T-cell (primary cell): ENCODE measurements at places on chromosomes 13 and 19. TPM values are rescaled to one million over a fixed set of nuclear protein-coding genes. Genes with fewer than 3 reads are reported as not detected.

DNA sequence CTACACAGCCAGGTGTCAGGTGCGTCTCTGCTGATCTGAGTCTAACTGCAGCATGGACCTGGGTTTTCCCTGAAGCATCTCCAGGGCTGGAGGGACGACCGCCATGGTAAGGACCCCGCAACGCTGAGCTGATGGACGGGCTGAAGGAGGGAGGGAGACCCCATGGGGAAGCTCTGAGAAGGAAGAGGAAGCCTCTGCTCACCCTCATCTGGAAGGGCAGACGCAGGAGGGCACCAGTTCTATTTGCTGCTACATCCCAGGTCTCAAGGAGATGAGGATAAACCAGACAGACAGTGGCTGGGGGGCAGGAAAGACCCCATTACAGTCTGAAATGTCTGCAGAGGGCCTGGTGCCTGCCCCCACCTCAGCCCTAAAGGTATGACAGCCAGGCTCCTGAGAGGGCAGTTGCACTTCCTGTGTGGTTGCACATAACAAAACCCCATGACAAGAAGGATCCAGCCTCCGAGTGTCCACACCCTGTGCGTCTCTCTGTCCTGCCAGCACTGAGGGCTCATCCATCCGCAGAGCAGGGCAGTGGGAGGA is at the start of gene LILRA2:
Gene LILRA2, plus strand, starts transcription at position 461 of the 543 bp plus-strand sequence. CDS start 89 bp downstream, outside the sequence.
- H3K27me3 ChIP-seq: peaks cover 48% of the 10 kb centered on the region
- no peak within 1 kb of the TSS for H3K27ac ChIP-seq
- H3K36me3 ChIP-seq: no peaks in the 10 kb centered on the region

DNA sequence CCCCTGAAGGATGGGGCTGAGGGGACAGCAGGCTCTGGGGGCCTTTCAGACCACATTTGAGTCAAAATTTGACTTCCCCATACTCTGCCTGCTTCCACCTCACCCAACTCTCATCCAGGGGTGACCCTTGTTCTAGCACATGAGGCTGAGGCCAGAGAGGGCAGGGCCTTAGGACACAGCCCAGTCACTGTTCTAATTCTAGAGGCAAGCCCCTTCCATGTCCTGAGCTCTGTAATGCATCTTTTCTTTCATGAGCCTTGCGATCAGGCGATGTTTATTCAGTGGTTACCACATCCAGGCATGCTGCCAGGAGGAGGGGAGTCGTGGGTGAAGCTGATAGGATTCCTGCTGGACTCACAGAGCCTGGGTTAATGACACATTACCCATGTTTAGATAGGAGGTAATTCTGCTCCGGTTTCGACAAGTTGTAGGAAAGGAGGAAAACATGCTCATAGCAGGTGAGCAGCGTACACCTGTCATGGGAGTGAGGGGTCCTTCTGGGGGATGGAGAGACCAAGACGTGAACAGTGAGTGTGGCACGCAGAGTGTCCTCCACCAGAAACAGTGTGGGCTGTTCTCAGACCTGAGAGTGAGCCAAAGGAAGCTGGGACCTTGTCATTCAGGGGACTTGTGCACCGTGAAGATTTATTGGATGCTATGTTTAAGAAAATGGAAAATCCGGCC is 9.3 kb downstream of the RPS9 start:
- H3K27ac ChIP-seq: peak overlapping the region; percentile 64
- DNase-seq: no peak
- no peaks in the 10 kb centered on the region for H3K27me3 ChIP-seq
- H3K4me1 ChIP-seq: no peaks in the 10 kb centered on the region
- no peak overlapping the region for H3K4me3 ChIP-seq

GRCh38 chr19:14432791-14433553 is at the start of gene PKN1:
TSS of gene PKN1 (plus strand) at chr19:14433306. CDS start at chr19:14433522, 216 bp downstream.
- peak within 1 kb of the TSS; percentile 86 for H3K4me3 ChIP-seq
- H3K4me1 ChIP-seq: peaks cover 48% of the 10 kb centered on the region
- H3K27me3 ChIP-seq: no peaks in the 10 kb centered on the region

DNA sequence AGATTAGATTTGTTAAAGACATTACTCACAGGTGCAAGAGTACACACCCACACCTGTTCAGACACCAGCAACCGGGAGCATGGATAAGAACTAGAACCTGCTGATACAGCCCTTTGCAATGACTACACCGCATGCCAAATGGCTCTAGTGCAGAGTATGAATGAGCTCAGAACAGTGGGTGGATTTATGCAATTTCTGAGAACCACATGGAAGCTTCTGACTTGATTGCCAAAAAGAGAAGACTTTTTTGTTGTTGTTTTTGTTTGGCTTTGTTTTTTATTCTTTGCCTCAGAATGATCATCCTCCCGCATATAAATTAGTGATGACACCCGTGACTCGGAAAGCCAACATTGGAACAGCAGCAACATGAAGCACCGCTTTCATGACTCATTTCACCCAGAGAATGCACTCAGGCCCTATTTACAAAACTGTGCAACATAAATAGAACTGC is 77.4 kb upstream of the LRCH1 start:
- DNase-seq: no peak
- H3K36me3 ChIP-seq: no peaks in the 10 kb centered on the region
- H3K4me1 ChIP-seq: no peaks in the 10 kb centered on the region
- H3K4me3 ChIP-seq: no peak overlapping the region
- no peak overlapping the region for H3K27ac ChIP-seq

The SYNE4 gene
- 3.3 TPM for total RNA-seq

DNA sequence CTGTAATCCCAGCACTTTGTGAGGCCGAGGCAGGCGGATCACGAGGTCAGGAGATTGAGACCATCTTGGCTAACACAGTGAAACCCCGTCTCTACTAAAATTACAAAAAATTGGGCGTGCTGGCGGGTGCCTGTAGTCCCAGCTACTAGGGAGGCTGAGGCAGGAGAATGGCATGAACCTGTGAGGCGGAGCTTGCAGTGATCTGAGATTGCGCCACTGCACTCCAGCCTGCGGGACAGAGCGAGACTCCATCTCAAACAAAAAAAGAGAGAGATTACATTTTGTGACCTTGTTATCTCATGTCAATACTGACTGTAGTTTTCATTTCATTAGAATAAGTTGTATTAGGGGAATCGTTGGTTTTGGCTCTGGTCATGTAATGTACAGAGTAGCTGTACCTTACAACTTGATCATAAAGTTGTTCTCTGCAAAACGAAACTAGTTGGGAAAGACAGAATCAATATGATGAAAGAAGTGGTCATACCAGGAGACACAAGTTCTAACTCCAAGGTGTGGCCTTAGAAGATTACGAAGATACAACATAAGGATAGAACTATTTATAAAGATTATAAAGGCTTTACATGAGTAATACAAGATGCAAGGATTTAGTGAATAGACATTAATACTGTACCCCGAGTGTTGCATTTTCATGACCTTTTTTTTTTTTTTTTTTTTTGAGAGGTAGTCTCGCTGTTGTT is 15.3 kb downstream of the TMEM38A start:
- H3K27ac ChIP-seq: no peak overlapping the region
- no peak for DNase-seq
- peaks cover under 1% of the 10 kb centered on the region for H3K36me3 ChIP-seq
- H3K4me1 ChIP-seq: no peaks in the 10 kb centered on the region

The SIX5 gene
- total RNA-seq: 1.5 TPM

DNA sequence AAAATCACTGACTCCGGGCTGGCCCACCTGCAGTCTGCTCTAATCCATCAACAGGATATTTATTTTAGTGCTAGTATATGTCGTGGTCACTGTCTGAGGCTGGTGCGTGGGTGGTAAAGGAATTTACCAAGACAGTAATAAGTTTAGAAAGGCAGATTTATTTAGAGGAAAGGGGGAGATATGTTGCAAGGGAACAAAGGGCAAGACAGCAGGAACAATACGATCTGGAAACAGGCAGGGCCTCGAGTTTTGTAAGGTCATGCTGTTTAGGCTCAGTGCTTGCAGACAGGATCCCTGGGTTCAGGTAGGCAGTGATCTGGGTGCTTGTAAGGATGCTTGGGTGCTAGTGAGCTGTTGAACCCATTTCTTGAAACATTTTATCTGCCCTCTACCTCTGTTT is 748.2 kb upstream of the SLITRK5 start:
- H3K4me1 ChIP-seq: no peaks in the 10 kb centered on the region
- no peak for DNase-seq
- H3K27me3 ChIP-seq: no peaks in the 10 kb centered on the region
- H3K36me3 ChIP-seq: no peaks in the 10 kb centered on the region
- no peak overlapping the region for H3K27ac ChIP-seq
- H3K4me3 ChIP-seq: no peak overlapping the region

DNA sequence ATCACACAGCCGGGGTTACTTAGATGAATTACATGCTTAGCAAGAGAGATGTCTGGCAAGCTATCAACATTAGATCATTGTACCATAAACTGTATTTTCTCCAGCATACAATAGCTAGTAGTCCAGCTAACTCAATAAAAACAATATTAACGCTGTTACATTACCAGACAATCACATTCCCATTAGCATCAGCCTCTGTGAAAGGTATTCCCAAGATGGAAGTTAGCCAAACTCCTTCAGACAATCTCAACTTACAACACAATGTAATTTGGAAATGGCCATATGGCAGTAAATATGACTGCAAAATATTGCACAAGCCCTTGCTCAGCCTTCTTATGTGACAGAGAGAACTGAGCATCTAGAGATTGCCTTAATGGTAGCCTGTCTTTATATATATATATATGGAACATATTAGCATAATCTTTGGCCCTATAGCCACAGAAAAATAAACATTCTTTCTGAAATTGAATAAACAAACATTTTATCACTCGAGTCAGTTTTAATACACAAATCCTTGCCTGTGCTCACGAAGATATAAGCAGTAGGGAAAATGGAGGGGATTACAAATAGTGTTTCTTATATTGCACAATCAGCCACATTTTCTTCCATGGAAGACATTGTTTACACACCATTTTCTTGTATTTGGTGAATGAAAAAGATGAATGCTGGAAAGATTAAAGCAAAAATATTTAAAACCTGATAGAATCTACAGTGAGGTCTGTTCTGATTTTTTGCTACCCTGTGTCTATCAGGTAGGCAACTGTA is 1060.5 kb downstream of the DIAPH3 start:
- no peak for DNase-seq
- H3K27ac ChIP-seq: no peak overlapping the region
- no peaks in the 10 kb centered on the region for H3K36me3 ChIP-seq
- no peak overlapping the region for H3K4me3 ChIP-seq

DNA sequence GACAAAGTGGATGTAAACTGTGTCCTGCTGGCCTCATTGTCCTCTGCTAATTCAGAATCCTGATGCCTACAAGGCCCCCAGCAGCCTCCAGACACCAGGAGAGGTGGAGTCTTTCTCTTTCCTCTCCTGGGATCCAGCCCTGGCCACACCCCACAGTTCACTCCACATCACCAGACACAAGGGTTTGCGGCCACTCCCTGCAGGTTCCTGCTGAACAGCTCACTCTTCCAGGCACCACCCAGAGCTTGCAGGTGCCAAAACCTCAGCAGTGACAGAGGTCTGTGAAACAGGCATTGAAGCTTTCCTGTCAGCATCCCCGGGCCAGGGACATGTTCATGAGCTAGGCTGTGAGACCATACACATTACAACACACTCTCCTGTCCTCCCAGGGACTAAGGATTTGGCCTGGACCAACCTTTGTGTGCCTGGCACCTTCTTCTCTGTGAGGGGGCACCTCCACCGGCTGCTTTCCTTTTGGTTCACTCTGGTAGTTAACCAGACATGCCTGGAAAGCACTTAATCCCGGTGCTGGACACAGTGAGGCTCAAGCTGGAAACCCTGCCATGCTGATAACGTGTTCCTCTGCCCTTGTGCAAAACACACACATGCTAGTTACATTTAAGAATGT is 11.1 kb upstream of the ATP12A start:
- H3K36me3 ChIP-seq: no peaks in the 10 kb centered on the region
- no peak overlapping the region for H3K27ac ChIP-seq
- no peaks in the 10 kb centered on the region for H3K4me1 ChIP-seq

DNA sequence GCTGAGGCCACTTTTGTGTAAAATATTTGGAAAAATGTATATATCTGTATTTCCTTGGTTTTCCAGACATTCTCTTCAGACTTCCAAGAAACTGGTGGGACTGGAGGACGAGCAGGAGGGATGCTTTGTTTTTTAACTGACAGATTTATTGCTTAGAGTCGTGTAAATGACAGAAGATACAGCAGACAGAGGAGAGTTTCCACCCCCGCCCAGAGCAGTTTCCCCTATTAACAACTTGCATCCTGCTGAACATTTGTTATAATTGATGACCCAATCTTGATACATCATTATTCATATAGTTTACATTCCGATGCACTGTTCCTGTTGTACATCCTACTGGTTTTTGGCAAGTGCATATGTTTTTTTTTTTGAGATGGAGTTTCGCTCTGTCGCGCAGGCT is 7.1 kb upstream of the DOCK6 start:
- DNase-seq: no peak
- peaks cover 4% of the 10 kb centered on the region for H3K4me1 ChIP-seq
- no peaks in the 10 kb centered on the region for H3K36me3 ChIP-seq

DNA sequence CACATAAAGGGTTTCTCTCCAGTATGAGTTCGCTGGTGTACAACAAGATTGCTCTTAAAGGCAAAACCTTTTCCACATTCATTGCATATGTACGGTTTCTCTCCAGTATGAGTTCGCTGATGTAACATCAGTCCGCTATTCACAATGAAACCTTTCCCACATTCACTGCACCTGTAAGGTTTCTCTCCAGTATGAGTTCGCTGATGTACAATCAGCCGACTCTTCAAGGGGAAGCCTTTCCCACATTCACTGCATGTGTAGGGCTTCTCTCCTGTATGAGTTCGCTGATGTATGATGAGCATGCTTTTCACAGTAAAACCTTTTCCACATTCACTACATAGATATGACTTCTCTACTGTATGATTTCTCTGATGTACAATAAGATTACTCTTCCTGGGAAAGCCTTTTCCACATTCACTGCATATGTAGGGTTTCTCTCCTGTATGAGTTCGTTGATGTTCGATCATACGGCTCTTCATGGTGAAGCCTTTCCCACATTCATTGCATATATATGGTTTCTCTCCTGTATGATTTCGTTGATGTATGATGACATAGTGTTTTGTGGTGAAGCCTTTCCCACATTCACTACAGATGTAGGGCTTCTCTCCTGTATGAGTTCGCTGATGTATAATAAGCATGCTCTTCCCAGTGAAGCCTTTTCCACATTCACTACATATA is 6.0 kb upstream of the ZNF614 start:
- no peaks in the 10 kb centered on the region for H3K27me3 ChIP-seq
- H3K36me3 ChIP-seq: peaks cover 45% of the 10 kb centered on the region
- no peak for DNase-seq
- no peaks in the 10 kb centered on the region for H3K4me1 ChIP-seq

The WDR87 gene
- not detected for total RNA-seq

- no peak overlapping the region for H3K27ac ChIP-seq
- H3K4me3 ChIP-seq: no peak overlapping the region
- H3K4me1 ChIP-seq: no peaks in the 10 kb centered on the region
- no peak for DNase-seq
Observed at GRCh38 chr13:27667946-27668345, 46.3 kb downstream of the POLR1D start.

- no peaks in the 10 kb centered on the region for H3K36me3 ChIP-seq
- H3K4me1 ChIP-seq: no peaks in the 10 kb centered on the region
- no peak overlapping the region for H3K27ac ChIP-seq
Observed at GRCh38 chr13:33640832-33641231, 177.1 kb upstream of the RFC3 start.

DNA sequence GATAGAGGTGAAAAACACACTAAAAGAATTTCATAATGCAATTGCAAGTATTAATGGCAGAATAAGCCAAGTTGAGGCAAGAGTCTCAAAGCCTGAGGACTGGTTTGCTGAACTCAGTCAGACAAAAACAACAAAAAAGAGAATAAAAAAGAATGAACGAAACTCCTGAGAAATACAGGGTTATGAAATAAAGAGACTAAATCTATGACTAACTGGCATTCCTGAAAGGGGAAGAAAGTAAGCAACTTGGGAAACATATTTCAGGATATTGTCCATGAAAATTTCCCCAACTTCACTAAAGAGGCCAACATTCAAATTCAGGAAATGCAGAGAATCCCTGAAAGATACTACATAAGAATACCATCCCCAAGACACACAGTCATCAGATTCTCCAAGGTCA is 47.8 kb downstream of the UBL3 start:
- no peaks in the 10 kb centered on the region for H3K27me3 ChIP-seq
- no peak for DNase-seq
- H3K4me1 ChIP-seq: peaks cover 6% of the 10 kb centered on the region
- H3K36me3 ChIP-seq: no peaks in the 10 kb centered on the region
- H3K4me3 ChIP-seq: no peak overlapping the region
